ENCODE measurements at places on chromosomes 6 and 20.

- DNase-seq: no peak
Measured at GRCh38 chr6:146819596-146820320, 221.0 kb downstream of the ADGB start.

- no peak for DNase-seq
Measured at GRCh38 chr20:62183426-62184142, 756 bp downstream of the MTG2 start.

- DNase-seq: no peak
Measured at GRCh38 chr6:148027201-148027600, 315.4 kb upstream of the SASH1 start.

- no peak for DNase-seq
Measured at GRCh38 chr20:2507875-2508630, 662 bp downstream of the ZNF343 start.

DNA sequence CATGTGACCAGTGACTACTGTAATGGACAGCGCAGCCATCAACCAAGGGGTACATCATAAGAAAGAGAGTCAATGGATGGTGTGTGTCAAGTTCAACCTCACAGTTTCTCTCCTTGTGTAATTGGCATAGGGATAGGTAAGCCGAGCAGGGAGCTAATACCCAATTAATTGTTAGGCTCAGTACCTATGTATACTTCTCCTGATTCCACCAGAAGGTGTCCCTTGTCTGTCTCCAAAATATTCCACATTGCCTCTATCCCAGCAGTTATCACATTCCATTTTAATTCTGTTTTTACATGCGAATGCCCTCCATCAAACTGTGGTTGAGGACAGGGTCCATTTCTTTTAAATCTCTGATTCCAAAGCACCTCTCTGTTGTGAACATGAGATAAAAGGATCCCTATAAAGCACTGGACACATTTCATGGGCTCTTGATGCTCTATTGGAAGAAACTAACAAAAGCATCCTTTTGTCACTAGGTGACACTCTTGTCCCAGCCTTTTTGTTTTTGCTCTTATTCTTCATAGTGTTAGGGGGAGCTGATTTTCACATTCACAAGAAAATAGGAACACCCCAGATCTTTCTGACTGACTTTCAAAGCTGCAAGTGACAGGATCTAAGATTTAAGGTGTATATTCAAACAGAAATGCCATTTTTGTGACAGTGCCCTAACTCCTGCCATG is 38.9 kb downstream of the FBXO9 start:
- DNase-seq: no peak

- DNase-seq: no peak
Measured at GRCh38 chr6:42363926-42364849, 87.5 kb downstream of the TRERF1 start.

DNA sequence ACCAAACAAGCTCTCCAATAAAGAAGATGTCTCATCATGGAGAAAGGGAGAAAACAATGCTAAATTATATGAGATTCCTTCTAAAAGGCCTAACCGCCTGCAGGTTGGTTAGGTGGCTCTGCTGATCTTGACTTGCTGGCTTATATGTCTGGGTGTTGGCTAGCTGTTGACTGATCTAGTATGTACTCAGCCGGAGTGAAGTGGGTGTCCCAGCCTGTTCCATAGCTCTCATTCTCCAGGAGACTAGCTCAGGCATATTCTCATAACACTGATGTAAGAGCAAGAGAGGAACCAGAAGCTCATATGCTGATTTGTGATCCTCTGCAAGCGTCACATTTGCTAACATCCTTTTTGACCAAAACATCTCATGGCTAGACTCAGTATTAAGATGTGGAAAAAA is 473.0 kb downstream of the BMP2 start:
- DNase-seq: no peak

- no peak for DNase-seq
Measured at GRCh38 chr6:16474772-16475493, 236.5 kb downstream of the GMPR start.

DNA sequence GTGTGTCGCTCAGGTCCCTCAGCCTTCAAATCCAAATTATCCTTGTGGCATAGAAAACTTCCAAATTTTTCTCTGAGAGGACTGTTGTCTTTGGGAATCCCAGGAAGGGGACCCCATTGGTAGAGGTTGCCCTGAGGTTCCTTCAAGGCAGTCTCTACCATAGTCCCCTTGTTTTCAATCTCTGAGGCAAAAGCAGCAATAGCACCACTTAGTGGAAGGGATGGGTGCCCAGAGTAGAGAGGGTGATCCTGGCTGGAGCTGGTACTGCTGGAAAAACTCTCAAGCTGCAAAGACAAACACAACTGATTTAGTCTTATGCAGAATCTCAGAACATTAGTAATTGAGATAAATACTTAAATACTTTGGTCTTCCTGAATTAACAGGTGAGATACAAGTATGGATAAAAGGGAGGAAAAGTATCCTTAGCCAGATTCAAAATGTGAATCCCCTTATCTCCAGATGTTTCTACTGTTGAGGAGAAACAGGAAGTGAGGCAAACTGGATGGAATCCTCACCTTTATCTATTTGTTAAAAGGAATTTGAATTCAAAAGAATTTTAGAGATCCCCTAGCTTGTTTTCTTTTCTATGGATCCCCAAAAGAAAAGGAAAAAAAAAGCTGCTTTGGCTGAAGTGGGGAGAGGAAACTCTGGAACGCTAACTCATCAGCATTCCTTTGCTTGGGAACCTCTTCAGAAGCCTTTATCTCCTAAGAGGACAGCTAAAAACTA is 13.4 kb downstream of the ZNF318 start:
- DNase-seq: no peak

DNA sequence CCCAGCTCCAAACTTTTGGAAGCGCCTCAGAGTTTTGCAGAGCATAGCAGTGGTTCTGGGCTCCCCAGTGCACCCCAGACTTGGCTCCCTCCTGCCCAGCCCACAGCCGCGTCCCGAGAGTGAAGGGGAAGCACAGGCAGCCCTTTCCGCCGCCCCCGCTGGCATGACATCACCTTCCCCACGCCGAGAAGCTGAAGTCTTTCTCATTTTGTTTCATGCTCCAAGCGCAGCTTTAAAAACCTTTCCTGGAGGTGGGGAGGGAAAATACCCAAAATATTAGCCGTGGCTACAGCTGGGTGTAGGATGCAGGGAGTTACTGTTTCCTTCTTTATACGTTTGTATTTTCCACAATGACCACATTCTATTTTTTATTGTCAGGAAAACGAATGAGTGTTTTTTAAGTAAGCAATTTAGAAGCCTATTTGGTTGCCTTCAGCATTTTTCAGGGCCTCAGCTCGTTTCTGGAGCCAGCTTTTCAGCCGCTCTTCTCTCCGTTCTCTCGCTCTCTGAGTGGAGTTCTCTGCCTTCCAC is 72.9 kb downstream of the SNX5 start:
- DNase-seq: peak; percentile 29

DNA sequence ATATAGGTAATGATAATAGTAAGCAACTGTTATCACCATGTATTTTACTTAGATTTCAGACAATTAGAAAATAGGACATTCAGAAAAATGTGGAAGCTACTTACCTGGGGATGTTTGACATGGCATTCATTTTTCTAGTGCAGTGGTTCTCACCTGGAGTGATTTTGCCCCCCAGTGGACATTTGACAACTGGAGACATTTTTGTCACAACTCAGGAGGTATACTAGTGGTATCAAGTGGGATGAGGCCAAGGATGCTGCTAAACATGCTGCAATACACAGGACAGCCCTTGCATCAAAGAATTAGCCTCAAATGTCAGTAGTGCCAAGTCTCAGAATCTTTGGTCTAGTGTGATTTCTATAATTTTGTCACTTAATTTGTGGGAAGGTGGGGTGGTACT is 36.1 kb downstream of the NUS1 start:
- no peak for DNase-seq

- DNase-seq: peak; percentile 33
Measured at GRCh38 chr6:17156112-17156921, 54.5 kb downstream of the STMND1 start.

- no peak for DNase-seq
Measured at GRCh38 chr6:80254716-80255115, 148.2 kb downstream of the BCKDHB start.

Data from activated CD4-positive, alpha-beta T cell treated with anti-CD3 and anti-CD28 coated beads for 24 hours (primary cell).